ENCODE measurements at places on chromosomes 1 and 21.

- DNase-seq = no peak
Measured at GRCh38 chr1:119822406-119822805, 11.1 kb upstream of the REG4 start.

GRCh38 chr1:78561856-78562255 is 58.4 kb upstream of the IFI44L start:
- DNase-seq = no peak

GRCh38 chr21:31716106-31716505 is 15.8 kb downstream of the SCAF4 start:
- no peak for DNase-seq

- DNase-seq = peak; percentile 57
Measured at GRCh38 chr1:228455715-228456114, 31.5 kb upstream of the RNF187 start.

- no peak for DNase-seq
Measured at GRCh38 chr1:240591564-240591963, 20.4 kb downstream of the GREM2 start.

DNA sequence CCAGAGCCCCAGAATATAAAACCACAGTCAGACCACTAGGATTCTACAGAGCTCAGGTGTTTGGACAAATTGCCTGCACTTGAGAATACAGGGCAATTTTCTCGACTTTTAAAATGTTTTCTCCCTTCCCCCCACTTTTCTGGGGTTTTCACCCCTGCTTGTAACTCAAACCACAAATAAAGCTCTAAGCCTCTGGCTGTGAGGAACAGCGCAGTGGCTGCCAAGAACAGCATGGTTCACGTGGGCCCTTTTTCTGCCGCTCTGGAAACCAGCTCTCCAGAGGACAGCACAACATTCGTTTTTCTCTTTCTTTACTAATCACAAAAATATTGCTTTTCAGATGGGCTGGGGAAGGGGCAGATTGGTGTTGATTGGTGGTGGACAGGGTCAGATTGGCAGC is 102.2 kb upstream of the JUN start:
- DNase-seq = peak; percentile 72

- no peak for DNase-seq
Measured at GRCh38 chr1:67753776-67754525, 69.0 kb downstream of the GADD45A start.

- peak; percentile 90 for DNase-seq
Measured at GRCh38 chr1:195604287-195604686, 1004.0 kb downstream of the KCNT2 start.

DNA sequence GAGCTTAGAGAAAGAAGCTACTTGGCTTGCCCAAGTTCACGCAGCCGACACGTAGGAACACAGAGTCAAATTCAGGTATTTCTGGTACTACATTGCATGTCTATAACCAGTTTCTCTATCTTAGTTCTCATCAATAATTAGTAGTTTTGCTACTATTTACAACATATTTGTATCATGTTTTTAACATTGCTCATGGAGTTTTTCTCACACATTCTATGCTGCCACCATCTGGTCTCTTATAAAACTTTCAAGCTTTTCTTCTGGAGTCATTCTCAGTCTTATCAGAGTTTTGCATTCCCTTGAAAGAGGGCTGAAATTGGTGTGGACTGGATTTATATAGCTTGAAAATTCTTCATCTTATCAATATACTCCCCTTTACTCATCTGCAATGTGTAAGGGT is 118.8 kb upstream of the PALMD start:
- no peak for DNase-seq

DNA sequence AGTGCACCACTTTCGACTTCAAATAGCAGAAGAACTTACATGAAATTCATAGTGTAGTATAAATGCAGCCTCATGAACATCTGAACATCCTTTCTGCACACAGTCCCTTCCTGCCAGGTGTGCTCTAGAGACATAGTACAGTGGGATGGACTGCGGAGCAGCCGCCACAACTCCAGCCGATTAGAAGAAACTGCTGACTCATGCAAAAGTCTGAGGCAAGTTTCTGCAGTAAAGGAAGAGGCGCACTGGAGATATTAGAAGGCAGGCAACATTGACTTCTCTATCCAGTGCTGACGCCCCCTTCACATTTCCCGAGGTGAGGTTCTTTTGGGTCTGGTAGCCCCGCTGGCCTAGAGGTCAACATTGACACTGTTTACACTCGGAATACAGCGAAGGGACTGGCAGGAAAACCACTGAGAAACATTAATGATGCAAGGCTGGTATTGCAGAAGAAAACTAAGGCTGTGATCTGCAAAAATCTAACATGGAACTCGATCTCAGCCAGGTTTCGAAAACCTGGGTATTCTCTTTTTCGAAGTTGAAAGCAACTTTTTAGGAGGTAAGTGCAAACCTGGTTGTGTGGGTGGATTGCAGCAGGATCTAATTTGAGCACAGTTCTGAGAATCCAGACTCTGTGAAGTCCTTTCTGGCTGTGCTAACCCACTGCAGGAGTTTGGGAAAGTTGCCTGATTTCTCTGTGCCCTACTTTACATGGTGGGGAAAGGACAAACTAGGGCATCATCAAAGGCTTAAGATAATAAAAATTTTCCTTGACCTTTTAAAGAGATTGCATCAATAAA is 90.7 kb downstream of the CDC7 start:
- DNase-seq = no peak

GRCh38 chr1:44460107-44460882 is 55.2 kb downstream of the RNF220 start:
- no peak for DNase-seq

GRCh38 chr1:36765785-36766300 is 268.5 kb downstream of the GRIK3 start:
- no peak for DNase-seq

DNA sequence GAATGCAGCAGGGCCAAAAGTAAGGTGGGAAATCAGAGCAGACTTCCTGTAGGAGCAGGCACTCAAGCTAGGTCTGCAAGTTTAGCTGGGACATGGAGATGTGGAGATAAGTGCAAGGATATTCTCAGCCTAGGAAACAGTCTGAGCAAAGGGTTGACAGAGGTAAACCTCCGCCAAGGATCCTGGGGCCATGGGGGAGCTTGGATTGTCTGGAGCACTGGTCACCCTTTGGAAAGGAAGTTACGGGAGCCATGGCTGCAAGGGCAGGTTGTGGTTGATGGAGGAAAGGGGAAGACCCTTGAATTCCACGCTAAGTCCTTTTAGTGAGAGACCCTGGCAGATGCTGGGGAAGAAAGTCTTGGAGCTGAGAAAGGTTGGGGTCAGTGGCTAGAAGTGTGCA is 150.9 kb downstream of the PTPRU start:
- no peak for DNase-seq

DNA sequence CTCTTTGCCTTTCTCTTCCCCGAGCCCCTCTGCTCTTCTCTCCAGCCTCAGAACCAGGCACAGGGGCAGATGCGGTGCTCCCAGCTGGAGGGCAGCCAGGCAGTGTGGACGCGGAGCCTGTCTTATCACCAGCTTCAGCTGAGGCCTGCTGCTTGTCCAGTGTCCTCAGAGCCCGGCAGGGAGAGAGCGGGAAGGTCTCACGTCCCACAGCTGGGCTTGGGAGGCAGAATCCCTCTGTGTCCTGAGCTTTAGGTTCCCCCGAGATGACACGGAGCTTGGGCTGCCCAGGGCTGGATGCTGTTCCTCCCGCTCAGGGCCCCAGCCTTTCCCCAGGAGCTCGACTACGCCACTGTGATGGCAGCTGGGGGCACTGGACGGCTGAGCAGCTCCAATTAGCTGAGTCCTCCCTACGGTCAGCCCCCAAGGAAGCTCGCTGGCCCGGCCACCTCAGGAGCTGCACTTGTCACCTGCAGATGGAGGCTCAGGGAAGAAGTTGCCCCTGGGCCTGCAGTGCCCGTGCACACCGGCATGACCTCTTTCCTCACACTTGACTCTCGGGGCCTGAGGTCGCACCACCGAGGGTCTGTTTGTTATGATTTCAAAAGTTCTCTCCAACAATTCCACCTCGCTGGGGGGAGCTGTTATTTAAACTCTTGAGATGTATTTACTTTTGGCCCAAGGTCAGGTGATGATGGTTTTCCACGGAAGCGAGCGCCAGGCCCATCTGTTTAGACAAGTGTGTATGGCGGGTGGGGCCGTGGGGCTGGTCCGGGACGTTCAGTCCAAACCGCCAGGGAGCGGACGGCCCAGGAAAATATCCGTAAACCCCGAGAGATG is 127.3 kb downstream of the SIK1 start:
- DNase-seq = no peak

- DNase-seq = no peak
Measured at GRCh38 chr1:172394141-172394751, 26.2 kb upstream of the C1orf105 start.

DNA sequence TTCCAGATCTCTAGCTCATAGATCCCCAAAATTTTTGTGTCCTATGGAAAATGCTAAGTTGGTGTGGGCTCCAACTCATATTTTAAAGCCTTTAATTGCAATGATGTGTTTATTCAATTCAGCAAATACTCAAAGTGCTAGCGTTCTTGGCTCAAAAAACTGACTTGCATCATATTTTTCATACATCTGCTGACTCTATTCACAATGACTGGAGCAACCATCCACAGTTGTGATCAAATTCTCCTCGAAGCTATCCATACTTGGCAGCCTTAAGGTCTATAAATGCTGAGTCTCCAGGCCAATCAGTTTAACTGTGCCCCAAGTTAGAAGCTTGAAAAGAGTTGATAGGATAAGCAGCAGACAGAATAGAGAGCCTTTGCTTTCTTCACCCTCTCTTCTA is 2.9 kb upstream of the ATP1A1 start:
- no peak for DNase-seq

GRCh38 chr1:22275626-22276395 is 132.9 kb upstream of the WNT4 start:
- peak; percentile 34 for DNase-seq

GRCh38 chr1:101220906-101221305 is 15.9 kb upstream of the S1PR1 start:
- no peak for DNase-seq

DNA sequence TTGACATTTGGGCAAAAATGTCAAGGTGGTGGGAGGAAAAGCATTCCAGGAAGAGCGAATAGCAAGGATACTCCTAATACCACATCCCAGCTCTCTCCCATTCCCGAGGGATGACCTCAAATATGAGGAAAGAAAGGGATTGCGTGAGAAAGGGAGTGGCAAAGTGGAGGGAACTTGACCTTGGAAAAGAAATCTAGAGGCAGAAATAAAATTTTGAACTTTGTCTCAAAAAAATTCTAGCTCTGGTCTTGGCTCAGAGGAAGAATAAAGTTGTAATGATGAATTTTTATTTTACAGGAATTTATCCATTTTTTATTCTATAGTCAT is 127.8 kb downstream of the TBX19 start:
- DNase-seq = no peak

GRCh38 chr1:156376958-156377919 is 8.2 kb downstream of the RHBG start:
- DNase-seq = no peak

- DNase-seq = no peak
Measured at GRCh38 chr21:44758141-44758561, 43.5 kb downstream of the UBE2G2 start.

GRCh38 chr1:53384796-53385195 is 56.9 kb upstream of the LRP8 start:
- no peak for DNase-seq

DNA sequence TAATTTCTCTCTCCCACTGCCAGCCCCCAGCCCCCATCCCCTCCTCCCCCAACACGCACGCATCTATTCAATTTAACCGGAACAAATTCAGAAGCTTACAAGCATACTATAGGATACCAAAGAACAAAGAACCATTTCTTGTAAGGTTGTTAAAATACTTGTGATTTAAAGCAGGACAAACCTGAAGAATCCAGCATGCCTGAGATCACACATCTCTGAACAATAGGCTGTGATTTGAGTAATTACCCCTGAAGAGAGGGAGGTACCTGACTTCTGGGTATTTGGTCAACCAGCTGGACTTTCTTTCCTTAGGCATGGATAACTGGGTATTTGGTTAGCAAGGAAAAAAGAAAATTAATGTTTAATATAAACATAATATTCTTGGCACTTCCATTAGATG is 105.1 kb downstream of the NMNAT2 start:
- DNase-seq = no peak

- no peak for DNase-seq
Measured at GRCh38 chr1:58262702-58263101, 283.8 kb downstream of the OMA1 start.

- no peak for DNase-seq
Measured at GRCh38 chr1:180028864-180029263, 74.3 kb downstream of the CEP350 start.

DNA sequence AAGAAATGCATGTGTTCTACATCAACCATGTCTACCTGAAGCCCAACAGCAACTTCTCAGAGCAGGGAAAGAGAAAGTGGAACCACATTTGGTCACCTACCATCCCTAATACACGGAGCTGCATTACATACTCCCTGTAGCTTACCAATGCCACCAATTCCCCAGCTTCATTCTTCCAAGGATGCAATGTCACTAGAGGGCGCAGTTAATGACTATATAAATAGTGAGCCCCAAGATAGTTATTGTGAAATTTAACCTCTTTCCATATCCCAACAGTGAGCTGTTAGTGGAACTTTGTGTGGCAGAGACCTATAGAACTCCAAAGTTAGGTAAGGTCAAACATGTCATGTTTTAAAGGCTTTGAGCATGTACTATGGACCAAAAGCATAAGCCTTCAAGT is 618.3 kb downstream of the SMYD3 start:
- DNase-seq = peak; percentile 35

DNA sequence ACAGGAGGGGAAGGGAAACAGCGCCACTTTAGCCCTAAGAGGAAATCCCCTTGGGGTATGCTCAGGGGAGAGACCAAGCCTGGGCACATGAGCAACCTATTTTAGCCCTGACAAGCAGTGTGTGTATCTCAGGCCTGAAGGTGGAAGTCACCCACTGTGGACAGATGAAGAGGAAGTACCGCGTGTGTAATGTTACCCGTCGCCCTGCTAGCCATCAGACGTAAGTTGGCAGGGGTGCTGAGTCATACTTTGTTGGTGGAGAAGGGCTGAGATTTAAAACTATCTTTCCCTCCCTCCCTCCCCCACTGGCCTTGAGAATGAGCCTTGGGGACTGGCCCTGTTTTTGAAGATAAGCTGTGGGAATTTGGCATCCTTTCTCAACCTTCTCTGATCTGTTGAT is 11.2 kb downstream of the AGO1 start:
- DNase-seq = no peak

GRCh38 chr1:18413541-18414305 is 67.0 kb upstream of the KLHDC7A start:
- no peak for DNase-seq

GRCh38 chr1:109282497-109282951 is 421 bp downstream of the PSRC1 start:
- DNase-seq = no peak

- no peak for DNase-seq
Measured at GRCh38 chr21:26227130-26227529, 56.6 kb upstream of the APP start.

Measured in foreskin fibroblast (primary cell).